GM23248 (cell line): ENCODE measurements at places on chromosomes 4 and X. TPM values are rescaled to one million over a fixed set of nuclear protein-coding genes. Genes with fewer than 3 reads are reported as not detected.

The SSX4B gene
- not detected in 2 replicates for total RNA-seq

The BANK1 gene
- not detected in 2 replicates for total RNA-seq

GRCh38 chr4:138311771-138312535 is 69.8 kb upstream of the SLC7A11 start:
- DNase-seq, result peak; percentile 56

GRCh38 chr4:36067116-36067515 is 177.2 kb downstream of the ARAP2 start:
- DNase-seq, result no peak

GRCh38 chrX:118740276-118740889 is 13.0 kb downstream of the IL13RA1 start:
- no peak for DNase-seq

DNA sequence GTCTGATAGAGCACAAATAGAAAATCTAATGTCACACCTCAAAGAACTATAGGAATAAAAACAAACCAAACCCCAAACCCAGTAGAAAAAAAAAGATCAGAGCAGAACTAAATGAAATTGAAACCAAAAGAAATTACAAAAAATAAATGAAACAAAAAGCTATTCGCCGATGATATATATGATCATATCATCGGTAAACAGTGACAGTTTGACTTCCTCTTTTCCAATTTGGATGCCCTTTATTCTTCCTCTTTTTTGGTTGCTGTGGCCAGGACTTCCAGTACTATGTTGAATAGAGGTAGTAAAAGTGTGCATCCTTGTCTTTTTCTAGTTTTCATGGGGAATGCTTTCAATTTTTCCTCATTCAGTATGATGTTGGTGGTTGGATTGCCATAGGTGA is 215.3 kb upstream of the AR start:
- DNase-seq, result no peak
